NCI-H1092 (cell line): ENCODE measurements at places on chromosomes 12 and 14.

GRCh38 chr12:89064780-89065179, 287.5 kb downstream of the DUSP6 start:
- DNase-seq: no peak

GRCh38 chr12:1533602-1534304, 60.6 kb downstream of the FBXL14 start:
- no peak for DNase-seq

DNA sequence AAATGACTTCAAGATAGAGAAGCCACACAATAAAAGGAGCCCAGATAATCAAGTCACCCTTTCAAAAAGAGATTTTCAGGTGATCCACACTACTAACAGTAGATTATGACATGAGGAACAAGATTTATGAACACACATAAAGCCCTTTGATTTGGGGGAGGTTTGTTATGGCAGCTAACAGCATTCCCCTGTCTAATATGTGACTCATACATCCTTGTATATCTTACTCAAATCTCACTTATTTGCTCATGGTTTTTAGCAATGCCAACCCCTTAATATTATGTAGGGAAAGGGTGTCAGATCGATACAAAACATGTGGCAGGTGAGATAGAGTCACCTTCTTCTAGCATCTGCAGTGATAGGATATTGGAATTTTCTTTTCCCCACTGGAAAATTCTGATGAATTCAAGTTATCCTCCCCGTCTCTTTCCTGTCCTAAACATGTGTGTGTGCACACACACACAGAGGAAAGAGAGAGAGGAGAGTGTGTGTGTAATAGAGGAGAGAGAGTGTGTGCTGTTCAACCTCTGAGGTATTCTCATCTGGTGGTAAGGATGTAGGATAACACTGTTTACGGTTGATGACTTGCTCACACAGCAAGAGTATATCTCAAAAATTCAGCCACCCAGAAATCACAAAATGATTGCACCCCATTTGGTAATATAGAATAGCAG, 319.9 kb downstream of the KCNC2 start:
- DNase-seq: no peak

GRCh38 chr12:47867495-47867941, 37.3 kb downstream of the VDR start:
- DNase-seq: no peak

GRCh38 chr12:18576104-18576626, 161.6 kb downstream of the PLCZ1 start:
- no peak for DNase-seq

- DNase-seq: no peak
Measured at GRCh38 chr12:132522592-132523380, 32.8 kb downstream of the FBRSL1 start.

DNA sequence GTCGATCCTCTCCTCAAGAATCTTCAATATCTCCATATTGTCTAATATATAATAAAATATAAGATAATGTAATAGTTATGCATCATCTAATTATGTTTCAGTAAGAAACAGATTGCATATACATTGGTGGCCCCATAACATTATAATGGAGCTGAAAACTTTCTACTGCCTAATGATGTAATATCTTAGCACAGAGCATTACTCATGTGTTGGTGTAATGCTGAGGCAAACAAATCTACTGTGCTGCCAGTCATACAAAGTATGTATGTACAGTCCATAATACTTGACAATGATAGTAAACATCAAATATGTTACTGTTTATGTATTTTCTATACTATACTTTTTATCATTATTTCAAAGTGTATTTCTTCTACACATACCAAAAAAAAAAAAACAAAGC, 128.7 kb downstream of the CPNE8 start:
- no peak for DNase-seq

- no peak for DNase-seq
Measured at GRCh38 chr12:124630791-124631313, 63.4 kb upstream of the NCOR2 start.

DNA sequence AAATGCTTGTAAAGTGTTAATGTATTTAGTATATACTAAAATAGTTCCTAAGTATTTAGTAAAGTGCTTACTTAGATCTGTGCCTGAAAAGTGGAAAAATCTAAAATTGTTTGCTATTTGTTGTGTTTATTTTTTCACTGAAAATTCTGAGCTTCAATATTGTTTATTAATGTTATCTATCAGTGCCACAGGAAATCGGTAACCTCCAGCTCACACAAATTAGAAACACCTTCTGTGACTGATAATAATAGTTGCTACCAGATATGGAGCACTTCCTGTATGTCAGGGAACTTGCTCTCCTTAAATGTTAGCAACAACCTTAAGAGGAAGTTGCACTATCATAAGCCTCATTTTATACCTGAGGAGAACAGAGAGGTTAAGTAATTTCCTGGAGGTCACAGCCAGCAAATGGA, 723 bp upstream of the LRP10 start:
- no peak for DNase-seq

DNA sequence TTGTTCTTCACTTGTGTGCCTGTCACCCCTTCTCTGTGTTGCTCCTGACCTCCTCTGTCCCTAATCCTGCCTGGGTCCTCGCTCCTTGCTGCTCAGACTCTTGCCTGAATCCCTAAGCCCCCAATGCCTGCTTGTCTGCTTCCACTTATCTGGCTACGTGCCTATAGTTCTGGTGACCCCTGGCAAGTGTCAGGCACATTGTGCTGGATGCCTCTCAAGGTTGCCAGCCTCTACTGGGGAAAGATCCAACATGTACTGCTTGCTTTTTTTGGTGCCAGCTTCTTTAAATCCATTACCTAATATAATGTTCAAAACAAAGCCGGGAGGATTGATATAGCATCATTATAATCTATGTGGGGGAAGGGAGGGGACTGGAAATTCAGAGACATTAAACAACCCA, 448.0 kb upstream of the CCDC196 start:
- no peak for DNase-seq

- DNase-seq: no peak
Measured at GRCh38 chr14:105904379-105904778, 378.0 kb downstream of the TMEM121 start.

GRCh38 chr14:64686282-64686615, 18.0 kb upstream of the PLEKHG3 start:
- no peak for DNase-seq

GRCh38 chr12:131260954-131261353, 307.2 kb downstream of the ADGRD1 start:
- no peak for DNase-seq

DNA sequence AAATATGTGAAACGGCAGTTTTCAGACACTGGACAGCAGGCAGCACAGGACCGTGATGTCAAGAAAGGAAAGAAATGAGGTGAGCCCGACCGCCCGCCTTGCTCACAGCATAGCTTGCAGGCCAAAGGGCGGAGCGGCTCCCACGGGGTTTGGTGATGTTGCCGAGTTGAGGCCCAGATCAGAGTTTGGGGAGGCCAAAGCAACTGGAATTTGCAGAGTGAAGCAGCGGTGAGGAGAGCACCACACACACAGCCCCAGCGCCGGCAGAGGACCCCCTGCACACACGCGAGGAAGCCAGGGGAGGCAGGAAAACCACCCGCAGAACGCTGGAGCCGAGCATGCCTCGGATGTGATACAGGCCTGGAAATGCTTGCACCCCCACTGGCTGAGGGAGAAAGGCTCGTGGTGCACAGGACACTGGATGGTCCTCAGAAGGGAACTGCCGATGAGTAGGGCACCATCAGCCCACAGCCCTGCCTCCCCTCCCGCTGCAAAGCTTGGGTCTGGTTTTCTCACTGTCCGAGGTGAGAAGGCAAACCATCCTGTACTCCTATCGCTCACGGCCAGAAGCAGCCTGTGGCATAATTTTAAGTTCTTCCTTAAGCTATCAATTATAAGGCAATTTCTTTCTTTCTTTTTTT, 25.7 kb upstream of the PLD4 start:
- no peak for DNase-seq

- no peak for DNase-seq
Measured at GRCh38 chr12:68106160-68106559, 53.4 kb downstream of the IFNG start.

DNA sequence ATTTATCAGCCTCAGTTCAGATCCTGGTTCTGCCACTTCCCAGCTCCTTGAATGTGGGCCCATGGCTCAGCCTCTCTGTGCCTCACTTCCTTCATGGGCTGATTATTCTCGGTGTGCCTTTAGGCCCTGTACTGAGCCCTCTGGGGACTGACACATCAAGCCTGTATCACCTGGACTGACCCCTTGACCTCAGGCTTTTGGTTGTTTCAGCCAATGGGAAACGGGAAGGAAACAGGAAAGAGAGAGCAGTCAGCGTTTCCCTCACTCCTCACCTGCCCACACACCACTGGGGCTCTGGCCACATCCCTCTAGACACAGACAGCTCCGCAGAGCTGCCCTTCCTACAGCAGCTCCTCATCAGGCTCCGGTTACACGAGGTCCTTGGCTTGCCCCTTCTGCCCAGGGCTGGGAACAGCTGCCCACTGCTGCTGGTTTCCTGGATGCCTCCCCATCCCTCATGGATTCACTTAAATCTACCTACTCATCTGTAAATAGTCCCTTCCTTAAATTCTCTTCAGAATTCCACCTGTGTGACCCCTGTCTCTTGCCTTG, 37.0 kb upstream of the ITPR2 start:
- no peak for DNase-seq

GRCh38 chr12:53443955-53444354, 2.4 kb downstream of the PRR13 start:
- DNase-seq: no peak

DNA sequence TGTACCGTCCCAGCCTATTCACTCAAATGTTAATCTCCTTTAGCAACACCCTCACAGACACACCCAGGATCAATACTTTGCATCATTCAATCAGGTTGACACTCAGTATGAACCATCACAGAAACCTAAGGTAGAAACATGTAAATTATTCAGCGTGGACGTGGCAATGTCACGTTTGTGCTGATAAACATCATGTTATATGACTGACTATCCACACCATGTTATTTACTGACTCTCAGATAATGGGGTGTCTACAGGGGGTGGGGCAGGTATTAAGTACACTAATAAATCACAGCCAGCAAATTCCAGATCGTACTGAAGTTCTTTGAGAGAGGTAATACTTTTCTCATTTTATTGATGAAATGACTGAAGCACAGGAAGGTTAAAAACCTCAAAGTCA, 280.0 kb downstream of the C12orf75 start:
- no peak for DNase-seq

GRCh38 chr12:107731366-107731765, 29.6 kb downstream of the PRDM4 start:
- DNase-seq: no peak

- DNase-seq: no peak
Measured at GRCh38 chr12:44118946-44119345, 283.1 kb downstream of the TMEM117 start.

DNA sequence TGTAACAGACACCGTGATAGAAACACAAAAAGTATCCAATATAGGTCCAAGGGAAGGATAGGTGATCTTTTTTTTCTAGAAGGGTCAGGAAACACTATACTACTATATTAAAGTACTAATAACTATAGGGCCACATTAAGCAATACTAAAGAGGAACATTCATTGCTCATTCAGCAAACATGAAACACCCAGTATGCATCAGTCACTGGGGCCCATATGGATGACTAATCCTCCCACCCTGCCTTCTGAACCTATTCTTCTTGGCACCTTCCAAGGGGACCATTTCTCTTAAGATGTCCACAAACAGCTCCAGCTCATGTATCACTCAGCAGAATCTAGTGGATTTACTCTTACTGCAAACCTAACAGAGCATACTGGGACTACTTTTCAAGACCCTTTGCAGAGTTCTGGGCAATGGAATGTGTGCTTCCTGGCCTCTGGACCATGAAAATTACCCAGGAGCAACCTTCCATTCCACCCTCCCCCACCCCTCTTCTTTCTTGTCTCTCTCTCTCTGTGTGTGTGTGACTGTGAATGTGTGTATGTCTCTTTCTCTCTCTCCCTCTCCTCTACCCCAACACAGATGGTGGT, 187.9 kb downstream of the EPS8 start:
- no peak for DNase-seq

DNA sequence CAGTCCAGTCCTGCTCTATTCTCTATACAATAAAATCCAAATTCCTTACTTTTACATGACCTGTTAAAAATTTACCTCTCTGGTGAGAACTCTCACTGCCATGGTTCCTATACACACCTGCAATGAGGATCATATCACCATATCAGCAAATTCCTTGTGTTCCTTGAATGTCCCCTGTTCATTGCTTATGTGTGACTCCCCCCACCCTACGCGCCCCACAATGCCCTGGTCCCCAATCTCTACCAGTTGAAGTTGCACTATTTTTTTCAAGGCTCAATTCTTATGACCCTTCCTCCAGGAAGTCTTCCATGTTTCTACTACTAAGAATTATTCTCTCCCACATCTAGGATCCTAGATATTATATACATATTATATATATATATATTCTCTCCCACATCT, 82.2 kb upstream of the NEDD1 start:
- no peak for DNase-seq

DNA sequence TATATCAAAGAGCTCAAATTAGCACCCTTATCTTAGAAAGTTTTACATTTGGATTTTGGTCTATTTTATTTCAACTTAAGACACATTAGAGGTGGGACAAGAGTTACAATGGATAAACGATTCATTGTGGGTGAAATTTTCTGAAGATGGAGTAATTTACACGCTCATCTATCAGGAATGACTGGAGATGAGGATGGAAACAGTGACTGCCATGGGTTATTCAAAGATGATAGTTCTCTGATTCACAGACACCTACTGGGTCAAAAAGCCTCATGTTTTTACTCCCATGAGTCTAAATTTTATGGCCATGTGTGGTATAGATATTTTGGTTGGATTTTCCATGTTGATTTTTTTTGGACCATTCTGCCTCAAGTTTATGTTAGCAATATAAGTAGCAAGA, 22.1 kb downstream of the SAMD4A start:
- no peak for DNase-seq

DNA sequence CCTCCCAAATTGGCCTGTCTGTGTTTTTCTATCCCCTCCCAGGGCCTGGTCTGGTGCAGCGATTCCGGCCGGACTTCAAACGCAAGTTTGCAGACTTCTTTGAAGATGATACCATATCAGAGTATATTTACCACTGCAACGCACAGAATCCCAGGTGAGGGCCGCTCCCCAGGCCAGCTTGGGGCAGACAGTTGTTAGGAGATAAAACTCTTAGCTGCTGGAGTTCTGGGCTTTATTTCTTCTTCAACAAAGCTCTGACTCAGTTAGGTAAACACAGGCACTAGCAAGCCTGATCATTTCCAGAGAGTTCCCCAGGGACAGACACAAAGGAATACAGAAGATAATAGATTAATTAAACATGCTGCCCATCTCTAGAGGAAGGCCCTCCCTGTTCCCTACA, 8.3 kb downstream of the ABHD4 start:
- DNase-seq: no peak

- DNase-seq: no peak
Measured at GRCh38 chr14:101178184-101179072, 274.9 kb upstream of the RTL1 start.

GRCh38 chr12:6078398-6079096, 45.9 kb downstream of the VWF start:
- DNase-seq: no peak
